ENCODE measurements at places on chromosomes 4 and X. TPM values are rescaled to one million over a fixed set of nuclear protein-coding genes. Genes with fewer than 3 reads are reported as not detected.

GABRB1 gene
- total RNA-seq = 0.79 TPM

UGT2B15 gene
- 0.26 TPM for total RNA-seq

ADH6 gene
- total RNA-seq = 0.05 TPM

PCSK1N gene
- 1.1 TPM for total RNA-seq

CT45A10 gene
- total RNA-seq = not detected

GASK1B gene
- total RNA-seq = 155 TPM

DNA sequence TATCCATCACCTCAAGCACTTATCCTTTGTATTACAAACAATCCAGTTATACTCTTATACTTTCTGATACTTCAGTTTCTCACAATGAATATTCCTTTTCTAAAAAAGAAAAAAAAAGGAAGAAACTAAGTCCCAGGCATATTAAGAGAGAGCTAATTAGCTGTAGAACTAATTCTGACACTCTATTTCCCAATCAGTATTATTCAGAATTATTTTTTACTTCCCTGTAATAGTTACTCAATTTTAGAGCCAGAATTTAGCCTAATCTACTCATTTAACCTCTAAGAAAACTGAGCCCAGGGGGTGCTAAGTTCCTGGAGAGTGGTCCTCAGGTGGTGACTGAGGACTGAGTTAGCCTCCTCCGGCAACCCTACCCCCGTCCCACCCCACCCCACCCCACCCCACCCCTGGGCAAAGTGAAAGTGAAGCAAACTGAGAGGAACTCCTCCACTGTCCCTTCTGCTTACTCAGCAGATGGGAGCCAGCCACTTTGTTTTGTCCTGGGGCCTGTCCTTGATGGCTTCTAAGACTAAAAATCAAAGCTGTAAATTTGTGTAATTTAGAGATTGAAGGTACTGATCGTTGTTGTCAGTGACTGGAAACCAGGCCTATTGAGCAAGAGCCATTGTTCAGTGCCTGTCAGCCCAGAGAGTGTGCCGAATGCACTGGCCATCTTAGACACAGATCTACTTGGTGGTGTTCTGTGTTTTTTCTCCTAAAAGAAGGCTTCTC, 162.1 kb downstream of the CBR4 start:
- DNase-seq = no peak

GRCh38 chr4:162871990-162872389, 294.7 kb downstream of the NAF1 start:
- no peak for DNase-seq

DNA sequence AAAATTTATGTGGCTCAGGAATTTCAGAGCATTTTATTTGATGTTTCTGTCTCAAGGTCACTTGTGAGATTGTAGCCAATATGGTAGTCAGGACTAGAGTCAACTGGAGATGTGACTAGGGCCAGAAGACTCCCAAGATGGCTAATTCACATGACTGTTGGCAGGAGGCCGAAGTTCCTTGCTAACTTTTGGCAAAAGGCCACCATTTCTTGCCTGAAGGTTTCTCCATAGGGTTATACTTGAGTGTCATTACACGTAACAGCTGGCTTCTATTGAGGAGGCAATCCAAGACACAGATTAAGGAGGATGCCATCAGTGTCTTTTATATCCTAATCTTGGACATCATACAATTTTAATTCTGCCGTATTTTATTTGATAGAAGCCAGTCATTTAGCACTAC, 162.3 kb upstream of the MAOA start:
- DNase-seq = no peak

DNA sequence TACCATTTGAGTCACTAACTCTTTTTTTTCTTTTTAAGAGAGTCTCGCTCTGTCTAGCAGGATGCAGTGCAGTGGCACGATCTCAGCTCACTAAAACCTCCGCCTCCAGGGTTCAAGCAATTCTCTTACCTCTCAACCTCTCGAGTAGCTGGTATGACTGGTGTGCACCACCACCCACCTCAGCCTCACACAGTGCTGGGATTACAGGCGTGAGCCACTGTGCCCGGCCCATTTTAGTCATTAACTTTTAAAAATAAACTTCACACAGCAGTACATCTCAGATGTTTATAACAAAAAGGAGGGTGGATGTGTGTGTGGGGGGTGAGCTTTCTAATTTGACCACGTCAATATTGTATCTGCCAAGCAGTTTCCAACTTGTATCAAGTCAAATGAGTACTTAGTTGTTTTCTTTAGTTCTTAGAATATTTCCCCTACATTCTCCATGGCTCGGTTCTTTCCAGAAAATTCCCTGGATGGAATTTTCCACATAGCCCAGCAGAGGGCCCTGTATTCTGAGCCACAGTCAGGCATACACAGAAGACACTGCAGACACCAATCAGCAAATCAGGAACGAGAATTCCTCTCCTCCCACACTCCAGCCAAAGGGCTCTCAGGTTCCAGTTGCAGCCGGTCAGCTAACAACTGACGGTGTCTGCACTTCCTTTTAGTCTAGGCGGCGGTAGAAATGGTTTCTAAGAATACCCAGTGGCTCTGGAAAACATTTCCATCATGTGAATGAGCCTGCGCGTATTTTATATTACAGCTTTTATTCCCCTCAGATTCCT, 20.1 kb upstream of the ARAF start:
- DNase-seq = peak; percentile 75

GRCh38 chr4:138161351-138161750, 80.8 kb downstream of the SLC7A11 start:
- DNase-seq = no peak

DNA sequence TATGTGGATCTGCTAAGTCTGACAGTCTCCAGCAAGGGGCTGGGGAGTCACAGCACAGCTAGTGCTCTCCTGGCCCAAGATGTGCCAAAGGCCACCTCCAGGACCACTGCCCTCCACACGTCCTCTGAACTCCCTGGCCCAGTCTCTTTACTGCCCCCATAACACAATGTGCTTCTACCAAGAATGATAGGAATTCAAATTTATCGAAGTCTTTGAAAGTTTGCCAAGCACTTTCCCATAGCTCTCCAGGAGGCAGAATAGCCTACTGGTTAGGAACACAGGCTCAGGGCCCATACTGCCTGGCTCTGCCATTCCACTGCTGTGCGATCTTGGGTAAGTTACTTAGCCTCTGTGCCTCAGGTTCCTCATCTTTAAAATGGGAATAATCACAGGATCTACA, 86.7 kb downstream of the NHSL2 start:
- DNase-seq = no peak

GRCh38 chr4:67104145-67104544, 441.2 kb downstream of the CENPC start:
- no peak for DNase-seq

- DNase-seq = no peak
Observed at GRCh38 chr4:125346616-125347015, 31.9 kb downstream of the FAT4 start.

DNA sequence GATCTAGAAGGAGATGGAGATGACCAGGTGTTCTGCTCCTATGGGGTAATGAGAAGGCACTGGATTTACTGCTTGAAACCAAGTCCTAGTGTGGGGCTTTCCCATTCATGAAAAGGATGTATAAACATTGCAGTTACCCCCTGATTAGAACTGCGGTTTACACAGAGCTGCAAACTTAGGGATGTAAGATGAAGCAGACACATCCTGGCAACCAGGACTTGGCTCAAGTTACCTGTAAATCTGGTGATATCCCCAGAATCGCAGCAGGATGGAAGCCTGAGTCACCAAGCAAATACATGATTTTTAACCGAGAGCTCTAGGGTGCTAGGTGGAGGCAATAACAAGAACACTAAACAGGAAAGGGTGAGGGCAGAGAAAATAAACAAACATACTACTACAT, 178.6 kb upstream of the MAMLD1 start:
- no peak for DNase-seq

GRCh38 chr4:109211671-109212070, 90.8 kb downstream of the COL25A1 start:
- DNase-seq = no peak

GRCh38 chrX:154432210-154432609, 3.7 kb downstream of the ATP6AP1 start:
- DNase-seq = no peak

DNA sequence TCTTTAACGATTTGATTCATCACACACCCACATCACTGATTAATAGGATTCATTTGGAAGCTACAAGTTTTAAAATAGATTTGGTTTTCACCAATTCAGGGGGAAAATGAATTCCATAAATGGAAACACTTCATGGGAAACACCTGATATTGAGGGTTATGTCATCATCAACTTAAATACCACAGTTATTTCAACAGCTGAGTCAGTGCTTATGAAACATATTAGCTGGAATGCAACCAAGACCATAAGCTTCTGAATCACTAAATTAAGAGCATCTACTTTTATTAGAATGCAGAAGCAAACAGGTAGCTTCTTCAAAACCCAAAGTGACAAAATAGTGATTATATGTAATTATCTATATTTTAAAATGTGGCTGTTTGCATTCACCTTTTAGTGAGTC, 207.8 kb upstream of the DCAF8L1 start:
- no peak for DNase-seq

GRCh38 chr4:188372058-188372457, 232.8 kb downstream of the TRIML1 start:
- no peak for DNase-seq

- DNase-seq = peak; percentile 31
Observed at GRCh38 chrX:71128915-71129765, 10.7 kb downstream of the MED12 start.

DNA sequence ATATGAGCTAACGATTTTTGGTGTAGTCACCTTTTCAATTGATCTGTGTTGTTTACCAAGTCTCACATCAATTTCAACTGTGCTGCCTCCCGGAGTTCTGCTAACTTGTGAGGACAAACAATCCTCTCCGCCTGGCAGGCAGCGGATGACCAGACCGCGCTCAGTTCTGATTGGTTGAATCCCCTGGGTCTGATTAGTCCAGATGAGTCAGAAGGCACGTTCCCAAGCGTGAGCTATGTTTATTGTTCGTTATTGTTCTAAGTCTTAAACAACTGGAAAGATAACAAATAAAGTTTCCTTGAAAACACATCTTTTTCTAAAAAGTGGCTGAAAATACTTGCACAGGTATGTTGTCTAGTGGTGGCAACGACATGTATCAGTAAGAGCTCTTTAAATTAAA, 37.9 kb upstream of the TRPC3 start:
- DNase-seq = no peak

DNA sequence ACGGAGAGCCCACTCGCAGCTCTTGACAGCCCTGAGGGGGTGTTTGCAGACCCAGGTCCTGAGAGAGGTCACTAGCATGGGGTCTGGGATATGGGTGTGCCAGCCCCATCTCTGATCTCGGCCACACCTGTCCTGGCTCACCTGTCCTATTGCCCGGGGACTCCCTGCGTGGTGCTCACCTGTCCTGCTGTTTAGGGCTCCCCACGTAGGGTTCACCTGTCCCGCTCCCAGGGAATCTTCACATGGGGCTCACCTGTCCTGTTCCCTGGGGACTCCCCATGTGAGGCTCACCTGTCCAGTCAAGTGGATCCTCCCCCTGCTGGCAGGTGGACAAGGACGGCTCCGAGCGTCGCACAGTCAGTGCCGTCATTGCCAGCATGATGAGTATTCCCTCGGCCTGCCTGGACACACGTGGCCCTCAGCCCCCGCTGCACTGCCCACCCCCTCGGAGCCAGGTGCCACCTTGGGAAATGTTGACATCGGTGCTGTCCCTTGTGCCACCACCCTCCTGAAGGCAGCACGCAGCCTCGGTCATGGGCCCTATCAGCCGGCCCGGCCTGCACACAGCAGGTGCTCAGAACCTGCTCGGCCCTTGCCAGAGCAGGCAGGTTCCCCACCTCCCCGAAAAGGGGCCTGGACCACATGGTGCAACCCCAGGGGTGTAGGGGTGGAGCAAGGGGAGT, 6.3 kb downstream of the SLC49A3 start:
- no peak for DNase-seq

DNA sequence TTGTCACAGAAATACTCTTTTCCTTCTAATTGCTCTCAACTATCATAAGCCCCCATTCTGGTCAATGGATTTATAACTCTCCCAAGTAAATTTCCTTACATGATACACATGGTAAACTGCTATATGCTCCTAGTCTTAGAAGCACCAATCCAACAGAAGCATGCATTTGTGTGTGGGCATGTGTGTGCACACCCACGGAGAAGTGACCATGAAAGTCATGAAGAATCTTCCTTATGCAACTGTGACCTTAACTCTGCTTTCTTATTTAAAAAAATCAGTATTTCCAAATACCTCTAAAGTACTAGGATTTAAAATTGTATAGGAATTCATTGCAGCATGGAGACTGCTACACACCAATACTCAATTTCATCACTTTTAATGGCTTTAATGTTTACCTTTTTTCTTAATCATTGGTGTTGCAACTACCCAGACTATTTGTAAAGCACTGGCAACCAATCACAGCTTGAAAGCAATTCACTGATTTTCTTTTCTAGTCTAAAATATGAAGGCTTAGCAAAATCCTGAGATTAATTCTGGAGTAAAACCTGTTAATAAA, 47.6 kb downstream of the MAML3 start:
- DNase-seq = no peak

DNA sequence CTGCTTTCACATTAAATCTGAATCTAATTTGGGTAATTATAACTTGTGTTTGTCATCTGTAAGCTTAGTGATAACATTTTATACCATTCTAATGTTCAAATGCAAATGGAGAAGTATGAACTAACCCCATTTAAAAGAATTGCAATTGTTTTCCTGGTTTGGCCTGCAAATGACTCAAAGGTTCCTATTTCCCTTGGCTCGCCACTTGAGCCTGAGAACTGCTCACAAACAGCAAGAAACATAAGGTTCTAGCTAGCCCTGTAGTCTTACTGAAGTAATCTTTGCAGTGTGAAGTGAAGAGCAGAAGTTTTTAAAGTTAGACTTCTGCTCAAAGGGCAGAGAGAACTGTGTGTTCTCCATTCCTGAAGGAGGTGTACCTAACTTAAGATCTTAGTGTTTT, 27.2 kb downstream of the UPRT start:
- no peak for DNase-seq

DNA sequence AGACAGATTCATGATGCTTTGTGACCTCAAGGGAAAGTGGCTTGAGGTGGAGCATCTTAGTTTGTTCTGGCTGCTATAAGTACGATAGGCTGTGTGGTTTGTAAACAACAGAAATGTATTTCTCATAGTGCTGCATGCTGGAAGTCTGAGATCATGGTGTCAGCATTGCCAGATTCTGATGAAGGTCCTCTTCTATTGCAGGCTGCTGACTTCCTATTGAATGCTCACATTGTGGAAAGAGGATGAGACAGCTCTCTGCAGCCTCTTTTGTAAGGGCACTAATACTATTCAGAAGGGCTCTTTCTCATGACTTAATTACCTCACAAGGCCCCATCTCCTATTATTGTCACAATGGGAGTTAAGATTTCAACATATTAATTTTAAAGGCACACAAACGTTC, 1674.0 kb upstream of the PCDH7 start:
- DNase-seq = no peak

DNA sequence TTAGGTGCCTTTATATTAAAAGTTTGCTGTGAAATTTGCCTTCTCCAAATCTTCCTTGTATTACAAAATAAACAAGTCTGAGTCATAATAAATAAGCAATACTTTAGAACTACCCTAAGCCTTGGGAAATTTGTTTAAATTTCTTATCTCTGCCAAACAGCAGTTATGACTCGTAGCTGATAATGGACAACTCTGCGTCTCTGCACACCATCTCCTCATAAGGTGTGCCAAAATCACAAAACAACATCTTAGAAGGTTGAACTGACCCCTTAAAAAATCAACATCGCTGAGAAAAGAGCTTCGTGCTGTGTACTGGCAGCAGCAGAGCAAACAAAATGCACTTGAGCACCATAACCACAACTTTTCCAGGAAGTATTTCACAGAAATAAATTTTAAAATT, 22.0 kb downstream of the OR13H1 start:
- no peak for DNase-seq
